ENCODE measurements at places on chromosomes 1 and 21.

DNA sequence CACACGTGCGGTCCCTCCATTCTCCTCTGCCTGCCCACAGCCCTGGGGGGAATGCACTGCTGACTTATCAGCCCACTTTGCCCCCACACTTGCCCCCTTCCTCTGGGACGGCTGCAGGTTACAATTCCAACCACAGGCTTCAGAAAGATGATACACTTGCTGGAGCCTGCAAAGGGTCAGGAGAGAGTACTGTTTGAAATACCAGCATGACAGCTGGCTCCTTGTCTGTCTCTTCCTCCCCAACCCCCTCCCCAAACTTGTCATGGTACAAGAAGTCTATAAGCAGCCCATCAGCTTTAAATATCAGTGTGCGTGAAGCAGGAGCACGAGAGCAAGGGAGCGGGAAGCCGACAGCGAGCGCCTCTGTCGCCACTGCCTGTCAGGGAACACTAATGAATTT lies 62.4 kb downstream of the ERI3 start:
- no peak for DNase-seq

GRCh38 chr1:112040891-112041740 lies 51.6 kb upstream of the KCND3 start:
- DNase-seq = no peak

- peak; percentile 32 for DNase-seq
These were observed 60.2 kb downstream of the MDM4 start for GRCh38 chr1:204576422-204576821.

GRCh38 chr1:223244366-223245103 lies 101.5 kb upstream of the TLR5 start:
- peak; percentile 12 for DNase-seq

DNA sequence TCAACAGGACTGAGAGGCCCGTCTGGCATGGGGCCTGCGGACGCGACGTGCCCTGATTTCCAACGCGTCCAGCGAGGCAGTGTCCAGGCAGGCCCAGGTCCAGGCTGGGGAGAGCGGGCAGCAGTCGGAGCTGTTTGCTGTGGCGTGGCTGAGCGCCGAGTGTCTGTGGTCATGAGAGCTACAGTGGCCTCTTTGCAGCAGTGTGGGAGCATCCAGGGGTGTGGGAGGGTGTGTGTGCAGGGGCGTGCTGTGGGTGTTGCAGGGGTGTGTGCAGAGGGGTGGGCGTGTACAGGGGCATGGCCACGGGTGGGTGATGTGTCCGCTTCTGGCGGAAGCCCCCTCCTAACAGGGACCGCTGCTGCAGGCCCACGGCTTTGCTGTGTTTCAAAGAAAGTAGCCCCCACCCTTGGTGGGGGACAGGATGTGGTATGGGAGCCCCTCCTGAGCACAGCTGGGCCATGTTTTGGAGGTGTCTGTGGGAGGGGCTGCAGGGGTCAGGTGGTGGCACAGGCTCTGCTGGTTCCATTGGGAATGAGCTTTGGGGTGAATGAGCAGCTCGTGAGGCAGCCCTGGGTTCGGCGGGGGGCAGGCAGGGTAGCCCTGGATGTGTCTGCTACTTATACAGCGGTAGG lies 17.7 kb downstream of the PLCH2 start:
- DNase-seq = no peak

GRCh38 chr1:28281608-28282425 lies 22.5 kb downstream of the SESN2 start:
- no peak for DNase-seq

DNA sequence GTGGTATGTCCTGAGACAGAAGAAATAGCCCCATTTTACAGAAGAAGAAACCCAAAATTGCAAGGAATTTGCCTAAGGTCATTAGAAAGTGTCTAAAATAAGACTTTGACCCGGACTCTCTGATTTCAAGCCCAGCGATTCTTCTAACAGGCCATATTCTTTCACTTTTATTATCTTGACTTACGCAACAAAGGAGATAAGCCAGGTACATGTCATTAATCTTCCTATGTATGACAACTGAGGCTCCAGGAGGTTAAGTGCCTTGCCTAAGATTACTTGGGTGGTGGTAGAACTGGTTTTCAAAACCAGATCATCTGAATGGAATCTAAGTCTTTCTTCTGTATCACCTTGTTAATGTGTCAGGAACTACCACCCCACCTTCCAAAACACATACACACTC lies 124.3 kb downstream of the PBX1 start:
- peak; percentile 61 for DNase-seq

DNA sequence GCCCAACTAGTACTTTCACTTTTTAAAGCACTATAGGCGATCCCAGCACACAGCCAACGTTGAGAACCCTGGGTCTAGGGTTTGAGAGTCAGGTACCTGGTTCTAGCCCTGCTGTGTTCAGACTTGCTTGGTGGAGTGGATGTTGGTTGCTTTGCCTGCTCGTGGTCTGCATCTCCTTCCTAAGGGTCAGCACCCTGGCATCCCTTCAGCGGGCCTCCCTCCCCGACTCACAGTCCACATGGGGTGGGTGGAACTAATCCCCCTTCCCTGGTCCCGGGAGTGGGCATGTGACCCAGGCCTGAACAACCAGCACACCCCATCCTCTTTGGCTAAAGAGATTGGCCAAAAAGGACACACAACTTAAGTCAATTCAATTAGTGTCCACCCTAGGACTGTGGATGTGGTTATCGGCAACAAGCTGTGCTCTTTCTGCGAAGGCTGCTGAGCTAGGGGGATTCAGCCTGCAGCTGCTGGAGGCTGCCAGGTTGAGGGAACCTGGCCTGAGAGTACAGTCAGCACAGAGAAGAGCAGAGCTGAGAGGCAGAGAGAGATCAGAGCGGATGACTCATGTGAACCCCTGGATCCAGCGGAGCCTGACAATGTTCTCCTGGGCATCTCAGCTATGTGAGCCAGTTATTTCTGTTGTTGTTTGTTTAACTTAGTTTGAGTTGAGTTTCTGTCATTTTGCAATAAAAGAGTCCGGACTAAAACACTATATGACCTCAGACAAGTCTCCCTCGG lies 138.9 kb downstream of the ACTL8 start:
- no peak for DNase-seq

DNA sequence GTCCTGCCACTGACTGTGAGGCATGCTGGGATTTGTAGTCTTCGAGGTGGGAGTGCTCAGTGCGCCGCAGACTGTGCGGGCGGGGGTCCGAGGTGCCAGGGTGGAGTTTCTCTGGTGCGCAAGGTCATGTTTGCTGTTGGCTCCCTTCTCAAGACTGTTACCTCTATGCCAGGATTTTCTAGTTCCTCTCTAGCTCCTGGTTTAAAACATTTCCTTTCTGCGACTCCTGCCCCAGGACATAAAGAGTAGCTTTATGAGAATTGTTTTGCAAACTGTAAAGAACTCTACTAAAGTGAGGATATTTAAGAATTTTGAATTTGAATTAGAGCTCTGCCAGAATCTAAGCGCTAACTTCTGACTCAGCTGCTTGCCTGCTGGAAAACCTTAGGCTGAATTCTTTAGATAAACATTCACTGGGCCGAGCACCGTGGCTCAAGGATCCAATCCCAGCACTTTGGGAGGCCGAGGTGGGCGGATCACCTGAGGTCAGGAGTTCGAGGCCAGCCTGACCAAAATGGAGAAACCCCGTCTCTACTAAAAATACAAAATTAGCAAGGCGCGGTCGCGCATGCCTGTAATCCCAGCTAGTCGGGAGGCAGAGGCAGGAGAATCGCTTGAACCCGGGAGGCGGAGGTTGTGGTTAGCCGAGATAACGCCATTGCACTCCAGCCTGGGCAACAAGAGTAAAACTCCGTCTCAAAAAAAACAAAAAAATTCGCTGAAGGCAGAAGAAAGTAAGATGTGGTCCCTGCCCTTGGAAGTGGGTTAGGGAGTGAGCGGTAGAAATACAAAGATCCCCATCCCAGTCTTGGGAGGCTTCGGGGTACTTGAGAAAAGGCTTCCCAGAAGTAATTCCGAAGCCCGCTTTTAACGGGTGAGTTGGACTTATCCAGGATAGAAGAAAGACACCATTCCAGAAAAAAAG lies 992 bp upstream of the USP48 start:
- DNase-seq = peak; percentile 99

- DNase-seq = peak; percentile 54
These were observed 33.6 kb downstream of the LRRN2 start for GRCh38 chr1:204651843-204652421.

GRCh38 chr1:153945795-153946621 lies 510 bp downstream of the DENND4B start:
- DNase-seq = peak; percentile 54

DNA sequence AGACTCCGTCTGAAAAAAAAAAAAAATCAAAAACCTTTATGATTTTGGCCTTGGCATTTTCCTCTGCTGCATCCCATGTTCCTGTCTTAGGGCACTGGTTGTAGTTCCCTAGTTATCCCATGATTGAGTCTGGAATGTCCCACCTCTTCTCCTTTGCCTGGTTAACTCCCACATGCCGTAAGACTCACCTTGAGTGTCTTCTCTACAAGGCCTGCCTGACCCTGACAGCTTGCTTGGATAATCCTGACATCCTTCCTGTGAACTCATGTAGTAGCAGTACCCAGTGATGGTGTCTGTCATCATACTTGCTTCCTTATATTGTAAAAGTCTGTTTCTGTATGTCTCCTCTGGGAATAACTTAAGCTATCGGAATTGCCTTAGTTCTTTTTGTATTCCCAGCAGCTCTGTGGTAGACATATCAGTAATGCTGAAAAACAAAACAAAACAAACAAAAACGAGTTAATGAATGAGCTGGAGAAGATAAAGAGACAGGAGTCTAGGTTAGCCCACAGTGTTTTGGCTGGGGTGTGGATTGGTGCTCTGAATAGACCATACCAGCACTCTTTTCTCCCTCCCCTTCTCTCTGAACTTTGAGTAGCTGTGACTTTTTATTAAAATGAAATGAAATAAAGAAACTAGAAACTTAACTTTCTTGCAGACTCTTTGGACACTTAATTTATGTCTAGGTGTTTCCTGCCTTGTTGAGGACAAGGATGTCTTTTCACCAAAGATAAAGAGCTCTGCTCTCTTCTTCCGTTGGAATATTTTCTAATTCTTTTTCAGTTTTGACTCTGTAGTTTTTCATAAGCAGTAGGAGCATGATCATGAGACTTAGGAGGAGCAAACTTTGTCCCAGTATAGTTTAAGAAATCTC lies 15.1 kb downstream of the NEK7 start:
- DNase-seq = peak; percentile 53

- DNase-seq = no peak
These were observed 1.5 kb downstream of the SLC66A1 start for GRCh38 chr1:19313636-19313959.

DNA sequence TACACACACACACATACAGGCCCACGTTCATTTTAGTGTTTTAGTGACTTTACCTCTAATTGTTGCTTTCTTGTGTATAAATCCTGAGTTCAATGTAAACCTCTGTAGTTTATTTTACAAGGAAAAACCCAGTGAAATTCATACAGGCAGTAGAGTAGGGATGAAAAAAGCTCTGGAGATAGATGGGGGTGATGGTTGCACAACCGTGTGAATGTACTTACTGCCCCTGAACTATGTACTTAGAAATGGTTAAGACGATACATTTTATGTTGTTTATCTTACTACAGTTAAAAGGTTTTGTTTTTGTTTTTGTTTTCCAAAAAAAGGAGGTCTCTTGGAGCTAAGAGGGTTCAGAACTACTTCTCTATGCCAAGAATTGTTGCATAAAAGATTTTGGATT lies 29.7 kb upstream of the PRDM15 start:
- DNase-seq = no peak

DNA sequence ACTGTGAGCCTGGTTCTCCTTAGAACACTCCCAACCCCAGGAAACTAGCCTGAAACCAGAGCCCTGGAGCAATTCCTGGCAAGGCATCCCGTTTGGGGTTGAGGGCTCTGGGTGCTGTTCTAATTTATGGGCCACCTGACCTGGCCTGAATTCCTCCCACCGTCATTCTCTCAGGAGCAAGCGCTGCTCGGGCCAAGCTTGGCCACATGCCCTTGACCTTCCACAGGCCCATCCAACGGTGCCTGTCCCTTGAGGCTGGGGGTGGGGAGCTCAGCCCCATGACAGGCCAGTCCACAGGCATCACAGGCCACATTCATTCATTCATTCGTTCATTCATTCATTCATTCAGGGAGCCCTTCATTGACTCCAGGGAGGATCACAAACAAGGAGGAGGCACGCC lies 5.3 kb downstream of the PADI2 start:
- DNase-seq = no peak

DNA sequence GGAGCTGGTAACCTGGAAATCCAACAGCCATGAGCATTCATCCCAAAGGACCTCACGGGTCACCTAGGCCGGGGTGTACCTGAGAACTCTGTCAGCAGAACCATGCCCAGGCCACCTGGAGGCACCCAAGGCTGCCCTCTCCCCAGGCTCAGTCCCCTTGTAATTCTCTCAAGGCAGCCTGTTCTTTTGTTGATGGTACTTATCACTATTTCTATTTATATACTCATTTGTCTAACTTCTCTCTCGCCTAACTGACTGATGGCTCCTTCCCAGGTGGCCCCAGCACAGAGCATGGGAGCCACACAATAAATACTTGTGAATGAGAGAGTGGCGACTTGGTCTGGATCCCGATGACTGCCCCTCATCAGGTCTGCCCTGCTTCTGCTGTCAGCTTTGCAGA lies 16.7 kb downstream of the CASP9 start:
- DNase-seq = no peak

- no peak for DNase-seq
These were observed 516.7 kb downstream of the KCNT2 start for GRCh38 chr1:196091397-196092135.

DNA sequence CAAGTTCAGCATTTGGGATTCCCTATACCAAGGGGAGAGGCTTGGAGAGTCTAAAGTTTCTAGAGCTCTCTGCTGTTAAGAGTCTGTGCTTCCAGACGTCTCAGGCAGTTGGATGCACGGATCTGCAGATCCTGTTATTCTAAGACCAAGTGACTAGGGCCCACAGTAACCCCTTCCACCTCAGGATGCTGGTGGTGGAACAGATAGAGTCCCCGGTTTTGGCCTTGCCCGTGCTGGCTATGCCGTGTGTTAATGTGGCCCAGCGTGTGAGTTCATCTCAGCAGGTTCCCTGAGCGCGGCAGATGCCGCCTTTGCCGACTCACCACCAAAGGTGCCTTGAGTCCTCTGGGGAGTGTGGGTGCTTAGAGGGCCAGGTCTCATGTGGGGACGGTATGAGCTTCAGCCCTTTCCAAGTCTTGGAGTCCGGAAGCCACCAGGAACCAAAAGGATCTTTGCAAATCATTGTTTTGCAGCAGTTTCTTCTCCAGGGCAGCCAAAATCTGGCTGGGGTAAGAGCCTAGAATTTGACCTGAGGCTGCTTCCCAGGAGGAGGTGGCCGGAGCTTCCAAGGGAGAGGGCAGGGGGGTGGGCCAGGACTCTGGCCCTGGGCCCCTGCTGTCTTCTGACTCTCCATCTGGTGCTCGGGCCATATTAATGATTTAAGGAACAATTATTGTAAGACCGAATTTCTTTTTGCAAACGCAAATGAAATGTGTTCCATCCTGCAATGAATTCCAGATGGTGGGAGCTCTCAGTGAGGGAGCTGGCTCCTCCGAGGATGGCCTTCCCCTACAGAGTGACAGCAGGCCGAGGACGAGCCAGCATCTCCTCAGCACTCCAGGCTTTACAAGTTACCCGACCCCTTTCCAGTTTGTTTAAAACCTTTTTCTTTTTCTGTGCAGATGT lies 205.7 kb downstream of the FOXD2 start:
- DNase-seq = peak; percentile 26
